Stimulated activated CD4-positive, alpha-beta T cell treated with anti-CD3 and anti-CD28 coated beads, Interleukin-15, amount 100 ng/mL, for 24 hours (primary cell): ENCODE measurements at places on chromosomes 12 and 14.

GRCh38 chr12:123726962-123727361 lies 14.8 kb downstream of the ATP6V0A2 start:
- no peak for DNase-seq

- no peak for DNase-seq
Observed at GRCh38 chr14:77186911-77187648, 5.5 kb downstream of the TMEM63C start.

GRCh38 chr14:39680777-39681176 lies 248.5 kb upstream of the FBXO33 start:
- no peak for DNase-seq

GRCh38 chr14:59407246-59408010 lies 57.8 kb downstream of the GPR135 start:
- no peak for DNase-seq

DNA sequence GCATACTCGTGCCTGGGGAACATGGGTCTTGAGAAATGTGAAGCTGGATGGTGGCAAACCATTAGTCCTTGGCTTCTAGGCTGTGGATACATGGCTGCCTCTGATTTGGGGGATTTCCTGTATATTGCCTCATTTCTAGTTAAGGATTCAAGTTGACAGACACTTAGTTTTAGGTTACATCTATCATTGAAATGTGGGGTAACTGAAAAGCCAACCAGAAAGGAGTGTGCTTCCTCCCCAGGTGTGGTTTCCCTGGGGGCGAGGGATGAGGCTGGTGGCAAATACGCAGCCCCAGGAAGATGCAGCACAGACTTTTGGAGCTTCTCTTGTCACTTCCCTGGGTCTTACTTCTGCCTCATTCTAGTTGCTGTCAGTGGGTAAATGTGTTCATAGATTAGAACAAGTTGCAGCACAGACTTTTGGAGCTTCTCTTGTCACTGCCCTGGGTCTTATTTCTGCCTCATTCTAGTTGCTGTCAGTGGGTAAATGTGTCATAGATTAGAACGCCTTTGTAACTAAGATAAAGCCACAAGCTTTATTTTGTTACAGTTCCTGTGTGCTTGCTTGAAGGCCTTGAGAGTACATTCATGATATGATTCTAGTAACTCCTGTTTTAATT lies 85.1 kb downstream of the BORCS5 start:
- DNase-seq: peak; percentile 49

DNA sequence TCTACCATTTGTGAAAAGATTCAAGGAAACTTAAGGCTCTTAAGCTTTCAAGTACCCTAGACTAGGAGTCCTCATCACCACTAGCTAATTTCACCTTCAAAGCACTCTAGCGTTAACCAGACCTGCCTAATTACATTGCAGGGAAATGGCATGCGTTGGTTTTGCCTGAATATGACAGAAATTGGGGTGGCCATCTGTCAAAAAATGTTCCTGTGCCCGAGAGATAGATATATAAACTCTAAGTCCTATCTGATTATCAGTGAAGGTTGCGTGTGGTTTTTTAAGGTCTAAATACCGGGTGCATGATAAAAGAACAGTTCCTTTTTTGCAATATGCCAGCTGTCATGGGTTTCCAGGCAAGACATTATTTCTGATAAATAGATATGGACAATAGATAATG lies 48.3 kb downstream of the SPRING1 start:
- DNase-seq: no peak
